Activated naive CD4-positive, alpha-beta T cell treated with anti-CD3 and anti-CD28 coated beads, Interleukin-2, amount 50 U/mL, for 16 hours (primary cell): ENCODE measurements at places on chromosomes 12 and 14.

GRCh38 chr14:75046899-75047298, 4.4 kb downstream of the MLH3 start:
- DNase-seq, result no peak

GRCh38 chr12:7637615-7638014, 28.1 kb downstream of the APOBEC1 start:
- DNase-seq, result no peak

GRCh38 chr12:105235281-105235731, 668 bp downstream of the APPL2 start:
- DNase-seq, result no peak

- DNase-seq, result no peak
Measured at GRCh38 chr12:20434996-20435395, 66.7 kb downstream of the PDE3A start.

DNA sequence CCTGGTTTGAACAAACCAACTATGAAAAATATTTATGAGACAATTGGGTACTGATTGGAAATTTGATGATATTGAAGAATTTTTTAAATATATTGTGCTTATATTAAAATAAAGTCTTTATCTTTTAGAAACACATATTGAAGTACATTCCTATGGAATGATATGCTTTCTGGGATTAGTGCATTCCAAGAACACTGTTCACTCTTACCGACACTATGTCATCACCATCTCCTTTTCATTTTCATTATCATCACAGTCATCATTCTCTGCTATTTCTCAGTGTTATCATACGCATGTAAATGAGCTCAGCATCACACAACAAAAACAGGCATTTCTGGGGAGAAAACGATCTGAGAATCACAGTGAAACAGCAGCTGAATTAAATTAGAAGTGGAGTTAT, 513.3 kb upstream of the CCDC196 start:
- no peak for DNase-seq

DNA sequence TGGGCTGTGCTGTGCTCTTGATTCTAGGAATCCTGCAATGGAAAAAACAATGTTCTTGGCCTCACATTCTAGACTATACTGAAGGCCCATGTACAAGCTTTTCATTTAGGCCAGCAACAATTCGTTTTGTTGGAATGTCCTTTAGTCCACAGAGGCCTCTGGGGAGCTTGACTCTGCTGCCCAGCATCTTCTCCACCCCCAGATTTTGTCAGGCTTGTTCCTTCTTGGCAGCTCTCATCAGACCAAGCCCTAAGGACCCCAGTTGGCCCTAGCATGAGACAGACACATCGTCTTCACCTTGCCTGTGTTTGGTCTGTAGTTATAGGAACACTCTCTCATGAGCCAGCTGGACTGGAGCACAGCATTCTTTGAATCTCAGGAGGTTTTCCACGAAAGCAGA, 300.1 kb downstream of the VRK1 start:
- no peak for DNase-seq

- no peak for DNase-seq
Measured at GRCh38 chr14:39182770-39183684, 8.0 kb downstream of the PNN start.

- DNase-seq, result no peak
Measured at GRCh38 chr12:53586745-53587144, 39.4 kb downstream of the ATF7 start.

GRCh38 chr12:3759878-3760277, 7.0 kb upstream of the CRACR2A start:
- no peak for DNase-seq

- DNase-seq, result no peak
Measured at GRCh38 chr14:85702997-85703396, 173.1 kb downstream of the FLRT2 start.

DNA sequence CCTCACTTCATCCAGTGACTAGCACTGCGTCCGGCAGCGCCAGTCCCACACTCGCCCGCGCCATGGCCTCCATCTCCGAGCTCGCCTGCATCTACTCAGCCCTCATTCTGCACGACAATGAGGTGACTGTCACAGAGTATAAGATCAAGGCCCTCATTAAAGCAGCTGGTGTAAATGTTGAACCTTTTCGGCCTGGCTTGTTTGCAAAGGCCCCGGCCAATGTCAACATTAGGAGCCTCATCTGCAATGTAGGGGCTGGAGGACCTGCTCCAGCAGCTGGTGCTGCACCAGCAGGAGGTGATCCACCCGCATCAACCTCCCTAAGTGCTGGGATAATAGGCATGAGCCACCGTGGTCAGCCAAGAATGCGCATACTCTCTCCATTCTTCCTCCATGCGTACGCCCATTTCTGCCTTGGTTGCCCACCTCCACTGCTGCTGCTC, 59.9 kb downstream of the IRF2BPL start:
- no peak for DNase-seq

DNA sequence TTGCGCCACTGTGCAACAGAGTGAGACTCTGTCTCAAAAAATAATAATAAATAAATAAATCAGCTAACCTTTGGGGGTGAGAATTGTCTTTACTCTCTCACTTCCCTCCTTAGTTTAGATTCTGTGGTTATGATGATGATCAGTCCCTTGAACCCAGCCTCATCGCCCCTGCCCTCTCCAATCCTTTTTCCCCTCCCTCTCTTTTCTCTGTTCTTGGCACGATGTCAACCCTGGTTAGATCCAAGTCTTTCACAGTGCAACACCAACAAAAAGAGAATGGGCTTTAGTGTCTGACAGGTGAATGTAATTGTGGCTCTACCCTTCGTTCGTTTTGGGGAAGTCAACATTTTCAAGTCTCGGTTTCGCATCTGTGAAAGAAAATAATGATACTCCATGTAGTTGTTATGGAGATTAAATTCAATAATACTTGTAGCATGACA, 59.0 kb downstream of the NTN4 start:
- DNase-seq, result no peak

- no peak for DNase-seq
Measured at GRCh38 chr12:80838024-80838658, 99.6 kb downstream of the LIN7A start.

DNA sequence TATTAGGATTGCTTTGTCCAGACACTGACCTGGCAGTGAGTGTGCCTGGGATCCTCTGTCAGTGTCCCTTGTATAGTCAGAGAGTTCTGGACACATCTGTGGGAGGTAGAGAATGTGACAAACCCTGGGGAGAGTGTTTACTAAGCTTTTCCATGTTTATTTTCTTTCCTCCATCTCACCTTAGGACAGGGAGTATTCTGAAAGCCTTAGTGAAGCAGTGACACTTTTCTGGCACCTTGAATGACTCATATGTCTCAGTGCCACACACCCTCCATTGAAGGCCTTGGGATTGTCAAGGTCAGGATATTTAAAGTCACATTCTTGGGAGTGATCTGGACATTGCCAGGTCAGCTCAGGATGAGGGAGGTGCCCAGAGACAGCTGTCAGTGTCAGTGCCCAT, 34.9 kb upstream of the CTDSP2 start:
- DNase-seq, result no peak

DNA sequence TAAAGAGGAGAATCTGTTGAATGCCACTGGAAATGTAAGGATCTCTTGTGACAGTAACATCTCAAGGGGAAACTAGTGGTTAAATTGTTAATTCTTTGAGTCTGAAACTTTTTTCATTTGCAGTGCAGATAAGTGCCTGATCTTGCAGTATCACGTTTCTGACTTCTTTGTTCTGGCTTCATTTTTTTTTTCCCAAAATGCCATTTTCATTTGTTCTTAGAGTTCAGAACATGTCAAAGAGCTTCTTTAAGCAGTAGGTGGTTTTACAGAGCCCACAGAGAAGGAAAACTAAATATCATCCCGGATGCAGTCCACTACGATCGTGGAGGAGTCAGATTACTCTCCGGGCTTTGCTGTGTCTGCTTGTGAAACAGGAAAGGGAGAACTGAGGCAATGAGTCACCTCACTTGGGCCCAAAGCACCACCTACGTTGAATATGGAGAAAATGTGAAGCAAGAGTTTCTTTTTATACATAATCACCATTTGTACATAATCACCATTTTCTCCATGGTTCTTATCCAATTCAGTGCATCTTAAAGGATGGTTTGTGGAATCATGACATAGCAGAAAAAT, 43.9 kb downstream of the HMGA2 start:
- DNase-seq, result no peak

DNA sequence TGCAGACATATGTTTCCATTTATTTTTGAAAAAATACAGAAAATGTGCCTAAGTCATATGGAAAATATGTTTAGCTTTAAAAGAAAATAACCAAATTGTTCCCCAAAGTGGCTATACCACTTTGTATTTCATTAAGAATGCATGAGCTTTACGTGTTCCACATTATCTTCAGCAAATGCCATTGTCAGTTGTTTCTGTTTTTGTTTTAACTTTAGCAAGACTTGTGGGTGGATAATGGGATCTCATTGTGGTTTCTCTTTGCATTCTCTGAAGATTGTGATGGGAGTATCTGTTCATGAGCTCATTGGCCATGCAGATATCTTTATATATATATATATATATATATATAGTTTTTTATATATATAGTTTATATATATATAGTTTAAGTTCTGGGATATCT, 181.5 kb downstream of the CCER1 start:
- DNase-seq, result no peak

DNA sequence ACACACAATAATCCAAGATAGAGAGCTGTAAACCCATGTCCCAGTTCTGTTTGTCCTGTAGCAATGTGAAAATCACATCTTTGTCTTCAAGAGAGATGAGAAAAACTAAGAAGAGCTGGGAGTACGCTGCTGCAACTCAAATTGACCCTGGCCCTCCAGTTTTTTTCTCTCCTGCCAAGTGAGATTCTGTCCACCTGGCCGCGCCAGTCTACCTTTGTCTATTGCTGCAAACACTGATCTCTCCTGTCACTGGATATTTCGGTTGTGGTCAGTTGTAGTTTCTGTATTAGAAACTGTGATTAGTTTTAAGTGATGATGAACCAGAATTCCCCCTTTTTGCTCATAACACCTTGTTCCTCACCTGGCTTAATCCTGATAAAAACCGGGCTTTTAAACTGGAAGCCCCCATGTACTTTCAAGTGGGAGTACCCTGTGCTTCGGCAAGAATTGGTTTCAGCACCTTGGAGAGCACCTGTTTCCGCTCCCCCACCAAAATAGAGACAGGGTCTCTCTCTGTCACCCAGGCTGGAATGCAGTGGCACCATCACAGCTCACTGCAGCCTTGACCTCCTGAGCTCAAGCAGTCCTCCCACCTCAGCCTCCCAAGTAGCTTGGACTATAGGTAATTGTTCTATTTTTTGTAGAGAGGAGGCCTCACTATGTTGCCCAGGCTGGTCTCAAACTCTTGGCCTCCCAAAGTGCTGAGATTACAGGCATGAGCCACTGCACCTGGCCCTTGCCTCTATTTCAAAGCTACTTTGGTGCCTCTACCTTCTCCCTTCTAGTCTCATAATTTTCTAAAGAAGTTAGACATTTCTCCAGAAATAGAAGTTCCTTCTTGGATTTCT, 156.8 kb downstream of the PHETA1 start:
- no peak for DNase-seq

DNA sequence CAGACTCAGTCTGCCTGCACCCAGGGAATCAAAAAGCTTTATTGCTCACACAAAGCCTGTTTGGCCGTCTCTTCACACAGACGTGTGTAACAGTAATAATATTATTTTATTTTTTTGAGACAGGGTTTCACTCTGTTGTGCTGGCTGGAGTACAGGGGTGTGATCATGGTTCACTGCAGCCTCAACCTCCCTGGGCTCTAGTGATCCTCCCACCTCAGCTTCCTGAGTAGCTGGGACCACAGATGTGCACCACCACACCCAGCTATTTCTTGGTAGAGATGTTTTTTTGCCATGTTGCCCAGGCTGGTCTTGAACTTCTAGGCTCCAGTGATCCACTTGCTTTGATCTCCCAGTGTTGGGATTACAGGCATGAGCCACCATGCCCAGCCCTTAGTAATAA, 88.4 kb upstream of the DCD start:
- DNase-seq, result no peak

DNA sequence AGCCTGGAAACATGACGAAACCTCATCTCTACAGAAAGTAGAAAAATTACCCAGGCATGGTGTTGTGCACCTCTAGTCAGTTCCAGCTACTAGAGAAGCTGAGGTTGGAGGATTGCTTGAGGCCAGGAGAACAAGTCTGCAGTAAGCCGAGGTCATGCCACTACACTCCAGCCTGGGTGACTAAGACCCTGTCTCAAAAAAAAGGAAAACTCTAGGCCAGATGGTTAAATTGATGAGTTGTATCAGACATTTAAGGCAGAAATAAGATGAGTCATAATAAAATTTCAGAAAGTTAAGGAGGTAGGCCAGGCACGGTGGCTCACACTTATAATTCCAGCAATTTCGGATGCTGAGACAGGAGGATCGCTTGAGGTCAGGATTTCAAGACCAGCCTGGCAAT, 10.7 kb downstream of the EIF2S1 start:
- no peak for DNase-seq
